ENCODE measurements at places on chromosomes 6 and 20.

DNA sequence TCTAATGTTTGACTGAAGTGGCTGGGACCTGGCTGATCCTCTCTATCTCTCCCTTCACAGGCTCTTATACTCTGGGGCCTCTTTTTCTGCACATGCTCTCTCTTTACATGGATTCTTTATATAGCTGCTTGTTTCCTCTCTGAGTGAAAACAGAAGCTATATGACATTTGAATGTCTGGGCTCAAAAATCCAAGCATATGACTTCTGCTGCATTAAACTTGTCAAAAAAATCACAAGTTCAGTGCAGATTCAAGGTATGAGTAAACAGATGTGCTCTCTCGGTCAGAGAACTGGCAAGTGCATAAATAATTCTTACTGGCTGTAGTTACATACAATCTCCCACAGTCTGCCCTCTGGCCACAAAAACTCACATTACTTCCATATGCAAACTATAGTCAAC, 96.6 kb downstream of the LCA5 start:
- no peak for DNase-seq

- DNase-seq = no peak
Measured at GRCh38 chr20:32896521-32897280, 38.0 kb downstream of the EFCAB8 start.

GRCh38 chr20:15063081-15063480, 725.7 kb upstream of the FLRT3 start:
- DNase-seq = no peak

DNA sequence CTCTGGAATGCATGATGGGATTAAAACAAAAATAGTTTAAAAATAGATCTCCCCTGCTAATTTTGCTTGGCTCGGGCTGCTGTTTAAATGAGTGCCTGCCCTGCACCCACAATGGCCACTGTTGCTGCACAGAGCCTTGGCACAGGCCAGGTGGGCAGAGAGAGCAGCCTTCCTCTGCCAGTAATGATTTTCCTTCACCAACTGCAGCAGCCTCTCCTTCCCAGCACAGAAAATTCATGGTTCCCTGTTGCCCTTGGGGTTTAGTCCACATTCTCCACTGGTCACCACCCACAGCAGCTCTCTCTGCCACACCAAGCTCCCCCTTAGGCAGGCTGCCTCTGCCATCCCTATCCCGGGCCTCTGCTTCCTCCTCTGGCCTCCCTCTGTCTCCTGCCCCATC, 30.2 kb downstream of the TGM3 start:
- DNase-seq = no peak

- no peak for DNase-seq
Measured at GRCh38 chr20:24337069-24337468, 132.4 kb upstream of the SYNDIG1 start.

GRCh38 chr6:109461733-109462526, 6.4 kb upstream of the MICAL1 start:
- DNase-seq = no peak

- no peak for DNase-seq
Measured at GRCh38 chr6:11975353-11975977, 36.6 kb upstream of the HIVEP1 start.

GRCh38 chr6:73719046-73719445, 23.0 kb downstream of the CD109 start:
- DNase-seq = no peak
